ENCODE measurements at places on chromosomes 11 and 22.

GRCh38 chr11:65619281-65619928 is 3.8 kb downstream of the PCNX3 start:
- DNase-seq: no peak

GRCh38 chr11:26830757-26831156 is 108.9 kb upstream of the SLC5A12 start:
- no peak for DNase-seq

GRCh38 chr11:8839957-8840945 is 70.7 kb upstream of the AKIP1 start:
- no peak for DNase-seq

DNA sequence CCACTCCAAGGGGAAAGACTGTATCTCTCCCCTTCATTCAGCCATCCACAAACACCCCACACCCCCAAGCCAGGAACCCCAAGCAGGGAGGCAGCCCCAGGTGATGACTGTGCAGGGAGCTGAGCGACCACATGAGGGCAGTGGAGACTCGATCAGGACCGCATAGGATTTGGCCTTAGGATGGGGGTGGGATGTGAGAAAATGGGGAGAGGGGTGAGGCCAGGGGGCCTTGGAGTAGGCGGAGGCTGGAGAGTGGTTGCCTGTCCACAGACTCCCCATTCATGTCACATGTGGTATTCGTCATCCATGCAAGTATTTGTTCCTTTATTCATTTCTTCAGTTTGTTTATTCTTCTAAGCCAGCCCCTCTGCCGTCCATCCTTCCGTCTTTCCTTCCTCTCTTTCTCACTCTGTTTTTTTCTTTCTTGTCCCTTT is 2.7 kb upstream of the RHOD start:
- DNase-seq: no peak
